ENCODE measurements at places on chromosomes 11 and 22.
A peak's percentile ranks its signal among the peaks of the same experiment; 100 is the strongest.

- DNase-seq: no peak
Observed at GRCh38 chr11:124174001-124174583, 9.1 kb upstream of the OR10D3 start.

- no peak for DNase-seq
Observed at GRCh38 chr11:109034339-109034696, 369.4 kb downstream of the DDX10 start.

DNA sequence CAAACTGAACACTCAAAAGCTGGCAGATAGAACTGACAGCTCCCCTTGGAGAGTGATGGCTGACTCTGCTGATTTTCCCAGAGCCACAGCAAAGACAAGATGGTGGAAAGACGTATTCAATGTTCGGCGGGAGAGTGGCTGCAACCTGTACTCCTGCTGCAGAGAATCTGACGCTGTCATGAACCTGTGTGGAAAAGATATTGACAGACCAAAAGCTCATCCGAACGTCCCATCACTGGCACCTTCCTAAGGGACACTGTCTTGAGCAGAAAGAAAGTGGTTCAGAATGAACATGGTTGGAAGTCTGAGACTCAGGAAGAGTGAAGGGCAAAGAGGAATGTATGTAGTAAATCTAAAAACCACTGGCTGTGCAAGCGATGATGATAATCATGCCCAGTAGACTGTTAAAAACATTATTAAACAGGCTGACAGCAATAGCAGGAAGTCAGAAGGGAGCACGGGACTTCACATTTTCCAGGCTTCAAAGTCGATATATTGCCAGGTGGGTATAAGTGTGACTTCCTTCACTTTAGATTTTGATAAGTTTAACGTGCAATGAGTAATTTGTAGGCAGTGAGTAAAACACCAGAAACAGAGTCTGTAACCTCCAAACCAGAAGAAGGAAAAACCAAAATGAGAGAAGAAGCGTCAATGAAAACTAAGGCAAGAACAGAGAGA, 6.2 kb upstream of the IL17REL start:
- DNase-seq: no peak

- DNase-seq: peak; percentile 93
Observed at GRCh38 chr11:57778318-57779037, 16.9 kb downstream of the CTNND1 start.

GRCh38 chr22:26404851-26405421, 24.1 kb upstream of the ASPHD2 start:
- no peak for DNase-seq

GRCh38 chr22:19396934-19397733, 34.4 kb downstream of the HIRA start:
- DNase-seq: no peak

- DNase-seq: no peak
Observed at GRCh38 chr22:33823552-33823951, 96.7 kb downstream of the LARGE1 start.
